Gastroesophageal sphincter (tissue), 4 donors: ENCODE measurements at places on chromosomes 11 and 22.

- no peak for ATAC-seq
These were observed 139.4 kb downstream of the SPATA19 start for GRCh38 chr11:133705873-133706272.

DNA sequence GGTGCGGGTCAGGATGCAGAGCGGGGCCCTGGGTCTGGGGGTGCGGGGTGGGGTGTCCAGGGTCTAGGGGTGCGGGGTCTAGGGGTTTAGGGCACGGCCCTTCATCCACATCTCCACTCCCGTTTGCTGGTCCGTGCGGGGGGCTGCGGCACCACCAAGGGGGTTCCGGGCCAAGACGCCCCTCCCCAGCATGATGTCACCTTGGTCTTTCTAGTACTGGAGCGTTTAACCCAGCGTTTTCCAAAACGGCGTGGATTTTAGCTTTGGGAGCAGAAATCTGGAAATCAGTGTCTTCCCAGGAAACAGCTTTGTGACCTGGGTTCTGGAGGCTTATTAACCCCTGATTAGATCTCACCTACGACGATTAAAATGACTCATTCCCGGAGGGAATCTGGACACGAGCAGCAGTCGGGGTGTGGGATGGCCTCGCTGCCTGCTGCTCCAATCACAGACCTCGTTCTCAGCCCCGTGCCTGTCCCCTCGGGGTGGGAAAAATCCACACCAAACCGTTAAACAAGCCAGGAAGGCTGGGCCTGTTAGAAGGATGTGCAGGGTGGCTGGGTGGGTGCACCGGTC, 759 bp downstream of the AP2A2 start:
- ATAC-seq, result peak; percentile 40

DNA sequence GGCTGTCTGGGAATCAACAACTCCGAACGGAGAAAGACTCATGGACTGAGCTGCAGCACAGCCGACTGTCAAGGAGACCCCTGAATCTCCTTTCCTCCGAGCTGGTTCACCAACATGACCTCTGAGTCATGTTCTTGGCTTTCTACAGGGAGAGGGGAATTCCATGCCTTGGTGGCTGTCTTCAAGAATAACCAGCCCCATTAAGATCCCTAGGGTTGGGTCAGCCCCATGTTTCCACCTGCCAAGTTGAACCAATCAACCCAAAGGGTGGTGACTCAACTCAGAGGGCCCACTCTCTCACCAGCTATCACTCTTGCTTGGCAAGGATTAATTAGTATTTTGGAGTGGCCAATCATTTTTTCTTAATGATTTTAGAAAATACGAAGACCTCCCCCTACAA, 28.3 kb upstream of the IGSF22 start:
- no peak for ATAC-seq

- no peak for ATAC-seq
These were observed 7.6 kb downstream of the SLC29A2 start for GRCh38 chr11:66363805-66364535.

DNA sequence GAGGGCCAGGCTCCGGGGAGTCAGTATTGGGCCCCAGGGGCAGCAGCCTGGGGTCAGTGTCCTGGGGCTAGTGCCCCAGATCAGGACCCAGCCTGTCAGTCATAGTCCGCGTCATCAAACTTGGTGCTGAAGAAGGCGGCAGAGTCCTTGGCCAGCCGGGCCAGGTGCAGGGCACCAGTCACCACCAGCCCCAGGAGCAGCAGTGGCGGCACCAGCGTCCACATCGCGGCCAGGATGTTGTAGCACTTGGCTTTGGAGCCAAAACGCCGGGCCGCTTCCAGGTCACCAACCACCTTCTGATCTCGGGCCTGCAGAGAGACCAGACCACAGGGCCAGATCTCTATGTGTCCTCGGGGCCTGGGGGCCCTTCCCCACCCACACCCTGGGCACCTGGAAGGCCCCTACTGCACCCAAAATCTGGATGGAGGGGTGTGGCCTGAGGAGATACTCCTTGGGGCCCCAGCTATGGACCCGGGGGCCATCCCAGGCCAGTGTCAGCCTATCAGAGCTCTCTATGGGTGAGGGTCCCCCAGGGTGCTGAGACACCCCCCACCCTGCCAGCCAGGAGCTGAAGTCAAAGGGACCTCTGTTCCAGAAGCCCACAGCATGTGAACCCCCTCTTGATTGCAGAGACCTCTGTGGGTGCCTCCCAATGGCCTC, 790 bp downstream of the IFITM5 start:
- ATAC-seq, result no peak

DNA sequence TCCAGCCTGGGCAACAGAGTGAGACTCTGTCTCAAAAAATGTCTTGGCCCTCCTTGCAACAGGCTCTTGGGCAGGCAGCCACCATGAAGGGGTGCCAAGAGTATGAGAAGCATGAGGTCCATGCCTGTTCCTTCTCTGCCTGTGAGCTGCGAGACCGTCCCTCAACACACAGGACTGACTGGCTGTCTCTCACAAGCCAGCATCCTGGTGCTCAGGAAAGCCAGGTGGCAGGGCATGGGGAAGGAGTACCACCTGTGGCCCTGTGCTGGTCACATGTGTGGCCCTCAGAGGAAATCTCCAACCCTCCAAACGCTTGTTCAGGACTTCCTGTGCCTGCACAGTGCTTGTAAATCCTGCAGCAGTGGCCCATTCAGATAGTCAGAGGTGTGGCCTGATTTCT, 83.2 kb downstream of the ATXN10 start:
- no peak for ATAC-seq

DNA sequence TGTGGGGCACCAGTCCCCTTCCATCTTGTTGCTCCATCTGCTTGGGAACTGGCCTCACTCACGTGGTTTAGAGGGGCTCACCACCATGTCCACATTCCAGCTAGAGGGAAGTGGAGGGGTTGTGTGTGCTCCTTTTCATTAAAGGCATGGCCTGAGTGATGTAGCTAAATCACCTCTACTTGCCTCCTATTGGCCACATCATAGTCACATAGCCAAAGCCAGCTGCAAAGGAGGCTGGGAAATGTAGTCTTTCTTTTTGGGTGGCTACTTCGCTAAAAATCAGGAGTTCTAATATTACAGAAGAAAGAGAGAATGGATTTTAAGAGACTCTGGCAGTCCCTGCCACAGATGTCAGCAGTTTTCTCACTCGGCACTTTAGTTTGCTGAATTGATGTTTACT, 63.0 kb upstream of the ALX4 start:
- no peak for ATAC-seq

- no peak for ATAC-seq
These were observed 166.4 kb downstream of the CASP12 start for GRCh38 chr11:104731890-104732289.

DNA sequence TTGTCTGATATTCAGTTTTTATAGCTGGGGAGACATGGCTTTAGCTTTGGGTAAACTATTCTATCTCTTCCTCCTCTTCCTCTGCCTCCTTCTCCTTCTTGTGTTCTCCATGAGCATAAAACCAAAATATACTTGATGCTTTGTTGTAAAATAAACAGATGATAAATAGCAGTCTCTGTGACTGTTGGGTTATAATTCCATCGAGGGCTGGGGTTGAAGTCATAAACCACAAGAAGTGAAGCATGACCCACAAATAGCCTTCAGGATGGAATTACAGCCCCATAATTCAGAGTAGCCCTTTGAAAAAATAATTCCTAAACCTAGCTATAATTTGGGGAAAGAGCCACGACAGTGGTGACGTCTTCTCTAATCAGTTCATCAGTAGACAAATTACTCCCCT, 177.7 kb downstream of the SNX19 start:
- no peak for ATAC-seq

GRCh38 chr11:84289381-84289906, 1003.3 kb upstream of the CCDC90B start:
- no peak for ATAC-seq

GRCh38 chr11:1039481-1040427, 3.2 kb upstream of the MUC6 start:
- no peak for ATAC-seq

- no peak for ATAC-seq
These were observed 6.1 kb downstream of the WNT7B start for GRCh38 chr22:45970705-45971407.

DNA sequence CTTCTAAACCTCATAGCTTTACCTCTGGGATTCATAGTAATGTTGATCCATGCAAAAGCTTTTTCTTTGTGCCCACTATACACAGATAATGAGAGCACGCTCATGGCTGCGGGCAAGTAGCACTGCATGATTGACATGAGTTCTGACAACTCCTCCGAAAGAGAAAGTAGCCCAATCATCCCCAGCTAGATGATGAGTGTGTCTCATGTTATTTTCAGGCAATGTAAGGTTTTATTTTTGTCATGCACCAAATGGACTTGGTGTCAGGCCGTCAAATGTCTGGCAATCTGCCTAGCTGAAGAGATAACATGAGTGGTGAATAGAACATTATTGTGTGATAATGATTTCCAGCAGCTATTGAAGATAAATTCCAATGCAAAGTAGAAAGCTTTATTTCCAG, 662.6 kb downstream of the NTM start:
- no peak for ATAC-seq

GRCh38 chr11:65919573-65920371, 546 bp downstream of the DRAP1 start:
- peak; percentile 24 for ATAC-seq

- no peak for ATAC-seq
These were observed 24.8 kb downstream of the MYO7A start for GRCh38 chr11:77152846-77153245.

GRCh38 chr11:119641983-119642745, 86.8 kb downstream of the NECTIN1 start:
- no peak for ATAC-seq

DNA sequence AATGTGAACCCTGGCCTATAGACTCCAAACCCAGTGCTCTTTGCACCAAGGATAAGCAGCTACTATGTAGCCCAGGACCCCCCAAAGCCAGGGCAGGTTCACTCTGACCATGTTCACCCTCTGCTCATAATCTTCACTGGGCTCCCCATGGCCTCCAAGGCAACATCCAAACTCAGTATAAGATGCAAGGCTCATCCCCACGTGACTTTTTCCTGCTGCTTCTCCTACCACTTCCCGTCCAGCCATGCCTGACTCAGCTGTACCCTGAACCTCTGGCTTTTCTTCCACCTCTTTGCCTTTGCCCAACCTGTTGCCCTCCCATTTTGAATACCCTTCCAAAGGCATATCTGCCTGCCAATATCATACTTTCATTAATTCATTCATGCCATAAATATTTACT, 27.8 kb downstream of the PDE2A start:
- no peak for ATAC-seq

GRCh38 chr11:128067780-128068179, 519.6 kb downstream of the ETS1 start:
- ATAC-seq, result no peak

DNA sequence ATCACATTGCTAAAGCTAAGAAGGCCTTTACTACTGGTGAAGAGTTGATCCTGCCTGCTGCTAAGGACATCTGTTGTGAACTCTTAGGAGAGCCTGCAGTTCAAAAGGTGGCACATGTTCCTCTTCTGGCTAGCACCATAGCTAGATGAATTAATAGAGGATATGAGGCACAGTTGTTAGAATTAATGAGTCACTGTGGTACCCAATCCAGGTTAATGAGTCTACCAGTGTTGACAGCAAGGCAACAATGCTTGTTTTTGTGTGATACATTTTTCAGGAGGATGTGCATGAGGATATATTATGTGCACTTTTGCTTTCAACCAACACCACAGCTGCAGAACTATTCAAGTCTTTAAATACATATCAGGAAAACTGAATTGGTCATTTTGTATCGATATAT, 12.0 kb downstream of the C11orf58 start:
- ATAC-seq, result no peak

DNA sequence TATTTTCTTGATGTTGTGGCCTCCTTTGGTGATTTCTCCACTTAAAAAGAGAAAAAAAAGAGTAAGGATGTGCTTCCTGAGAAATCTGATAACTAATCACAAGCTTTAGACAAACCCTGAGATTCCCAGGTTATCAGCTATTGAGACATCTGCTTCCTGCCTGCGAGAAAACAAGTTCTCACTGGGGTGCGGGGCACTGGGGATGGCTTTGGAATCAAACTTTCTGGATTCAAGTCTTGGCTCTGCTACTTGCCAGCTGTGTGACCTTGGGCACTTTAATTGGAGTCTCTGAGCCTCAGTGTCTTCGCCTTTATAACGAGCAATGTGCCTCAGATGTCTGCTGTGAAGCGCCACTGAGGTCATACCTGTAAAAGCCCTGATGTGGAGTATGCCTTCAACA, 152.5 kb upstream of the NAV2 start:
- ATAC-seq, result no peak

DNA sequence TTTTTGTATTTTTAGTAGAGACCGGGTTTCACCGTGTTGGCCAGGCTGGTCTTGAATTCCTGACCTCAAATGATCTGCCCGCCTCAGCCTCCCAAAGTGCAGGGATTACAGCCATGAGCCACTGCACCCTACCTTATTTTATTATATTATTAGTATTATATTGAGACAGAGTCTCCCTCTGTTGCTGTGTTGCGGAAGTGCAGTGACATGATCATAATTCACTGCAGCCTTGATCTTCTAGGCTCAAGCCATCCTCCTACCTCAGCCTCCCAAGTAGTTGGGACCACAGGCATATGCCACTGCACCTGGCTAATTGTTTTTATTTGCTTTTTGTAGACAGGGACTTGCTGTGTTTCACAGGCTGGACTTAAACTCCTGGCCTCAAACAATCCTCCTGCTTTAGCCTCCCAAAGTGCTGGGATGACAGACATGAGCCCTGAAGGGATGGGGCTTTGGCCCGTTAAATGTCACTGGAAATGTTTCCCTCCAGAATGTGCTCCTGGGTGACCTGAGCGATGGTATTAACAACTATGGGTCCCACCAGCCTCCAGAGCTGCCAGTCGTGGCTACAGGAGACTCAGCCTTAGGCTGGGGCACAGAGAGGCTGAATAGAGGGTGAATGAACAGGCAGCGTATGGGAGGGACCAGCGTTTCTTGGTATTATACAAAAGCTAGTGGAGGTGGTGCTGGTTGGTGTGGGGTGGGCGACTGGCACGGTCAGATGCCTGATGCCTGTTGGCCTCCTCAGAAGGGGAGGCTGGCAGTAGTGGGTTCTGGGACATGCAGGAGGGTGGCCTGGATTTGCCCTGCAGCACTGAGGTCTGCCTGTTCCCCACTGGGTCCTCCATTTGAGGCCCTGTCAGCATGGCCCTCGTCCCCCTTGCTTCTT, 7.3 kb downstream of the TANGO2 start:
- no peak for ATAC-seq

GRCh38 chr22:27331526-27332281, 469.9 kb downstream of the MN1 start:
- ATAC-seq, result peak; percentile 85

GRCh38 chr11:17392872-17393271, 4.4 kb upstream of the KCNJ11 start:
- ATAC-seq, result no peak

- no peak for ATAC-seq
These were observed 12.6 kb downstream of the CHRM1 start for GRCh38 chr11:62908468-62909072.
